ENCODE measurements at places on chromosomes 5 and 9. TPM values are rescaled to one million over a fixed set of nuclear protein-coding genes. Genes with fewer than 3 reads are reported as not detected.
A peak's percentile ranks its signal among the peaks of the same experiment; 100 is the strongest.

CBY3 gene
- total RNA-seq = not detected

NTNG2 gene
- 34.0 TPM for total RNA-seq

NFIL3 gene
- total RNA-seq = 15.3 TPM

DNA sequence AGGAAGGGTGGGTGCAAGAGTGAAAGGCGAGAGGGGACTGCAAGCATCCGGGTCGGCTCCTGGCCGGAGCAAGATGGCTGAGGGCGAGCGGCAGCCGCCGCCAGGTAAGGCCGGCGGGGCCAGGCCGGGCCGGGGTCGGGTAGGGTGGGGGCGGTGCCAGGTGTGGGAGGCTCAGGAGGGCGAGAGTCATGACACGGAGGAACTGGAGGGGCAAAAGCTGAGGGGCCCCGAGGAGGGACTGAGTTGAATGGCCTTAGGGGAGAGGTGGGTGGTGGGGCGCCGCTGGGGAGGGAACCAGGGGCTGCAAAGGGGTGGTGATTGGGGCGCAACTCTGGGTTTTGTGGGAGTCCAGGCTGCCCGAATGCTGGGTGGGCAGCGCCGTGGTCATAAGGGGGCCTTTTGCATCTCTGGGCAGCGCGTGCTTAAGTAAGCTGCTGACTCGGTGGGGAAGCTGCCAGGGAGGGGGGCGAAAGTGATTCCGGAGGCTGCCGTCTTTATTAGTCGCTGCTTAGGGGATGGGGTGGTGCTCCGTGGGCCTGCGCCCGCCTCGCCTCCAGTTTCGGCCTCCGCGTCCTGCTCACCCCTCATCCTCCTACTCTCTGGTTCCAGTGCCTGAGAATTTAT is 425 bp downstream of the PTPA start:
- no peak for DNase-seq

- DNase-seq = no peak
Observed at GRCh38 chr5:93716453-93716852, 24.9 kb downstream of the POU5F2 start.

- DNase-seq = peak; percentile 5
Observed at GRCh38 chr9:84101964-84102632, 121.5 kb downstream of the RMI1 start.

DNA sequence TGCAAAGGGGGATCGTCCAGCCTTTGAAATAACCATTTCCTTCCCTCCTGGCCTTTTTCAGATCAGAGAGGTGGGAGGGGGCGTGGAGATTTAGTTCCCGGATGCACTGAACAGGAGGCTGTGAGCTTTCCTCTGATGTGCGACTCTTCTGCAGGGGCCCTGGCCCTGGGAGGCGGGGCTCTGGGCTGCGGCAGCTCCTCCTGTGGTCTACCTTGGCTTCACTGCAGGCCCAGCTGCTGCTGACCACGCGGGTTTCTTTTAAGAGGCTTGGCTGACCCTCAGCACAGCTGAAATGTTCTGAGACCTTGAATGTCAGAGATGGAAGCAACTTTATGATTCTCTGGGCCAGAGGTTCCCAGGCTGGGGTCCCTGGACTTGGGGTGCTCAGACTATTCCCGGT is 27.0 kb upstream of the COL15A1 start:
- no peak for DNase-seq

DNA sequence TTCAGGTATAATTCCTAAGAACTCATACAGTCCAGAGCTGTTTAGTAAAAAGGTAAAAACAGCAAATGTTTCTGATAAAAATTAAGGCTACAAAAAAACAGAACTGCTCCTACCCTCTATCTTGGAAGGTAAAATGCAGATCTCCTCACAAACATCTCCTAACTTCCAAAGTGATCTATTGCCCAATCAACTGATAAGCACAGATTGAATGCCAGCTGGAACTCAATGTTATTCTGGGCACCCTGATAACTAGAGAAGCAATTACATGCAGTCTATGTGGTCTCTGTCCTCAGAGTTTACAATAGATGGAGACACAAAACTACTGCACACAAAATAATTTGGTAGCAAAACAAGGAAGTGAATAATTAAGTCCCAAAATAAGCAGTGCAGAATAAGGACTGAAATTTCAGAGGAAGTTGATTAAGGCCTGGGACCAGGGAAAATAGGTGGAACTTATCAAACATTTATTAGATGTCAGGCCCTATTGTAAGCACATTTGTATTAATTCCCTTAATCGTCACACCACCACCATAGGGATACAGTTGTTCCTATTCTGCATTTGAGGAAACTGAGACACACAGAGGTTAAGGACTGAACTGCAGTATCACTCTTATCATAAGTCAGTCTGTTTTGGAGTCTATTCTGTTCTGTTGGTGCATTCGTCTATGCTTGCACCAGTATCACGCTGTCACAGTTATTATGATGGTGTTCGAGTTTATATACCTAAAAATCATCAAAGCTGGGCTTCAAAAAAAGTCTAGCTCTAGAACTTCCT is 102.2 kb upstream of the TARS1 start:
- no peak for DNase-seq

DNA sequence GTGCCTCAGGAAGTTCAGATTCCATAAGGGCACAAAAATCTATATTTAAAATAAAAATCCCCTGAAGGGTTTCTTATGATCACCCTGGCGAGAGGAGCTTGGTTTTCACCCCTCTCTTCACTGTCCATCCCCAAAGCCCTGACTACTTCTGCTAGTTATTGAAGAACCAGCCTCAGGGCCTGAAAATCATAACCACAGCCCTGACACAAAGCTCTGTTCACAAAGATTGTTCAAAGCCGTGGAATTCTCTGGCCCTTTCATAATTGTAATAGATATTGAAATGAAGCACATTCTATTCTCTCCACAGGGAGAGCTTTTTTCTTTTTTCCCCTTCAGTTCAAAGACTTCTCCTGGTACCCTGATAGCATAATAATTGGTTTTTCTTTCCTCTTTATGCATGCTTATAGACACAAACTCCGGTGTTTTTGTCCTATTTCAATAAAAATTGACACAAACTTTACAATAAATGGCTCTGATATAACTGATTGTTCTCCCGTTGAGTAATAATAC is 343.8 kb downstream of the CAAP1 start:
- no peak for DNase-seq

All from dorsolateral prefrontal cortex (tissue), 122 donors.